ENCODE measurements at places on chromosomes 11 and 22.

GRCh38 chr22:16957781-16958180 is 50.2 kb downstream of the GAB4 start:
- no peak for DNase-seq

GRCh38 chr11:100356035-100356434 is 331.1 kb upstream of the ARHGAP42 start:
- DNase-seq: no peak

- no peak for DNase-seq
Observed at GRCh38 chr11:33733980-33734379, 2.2 kb downstream of the CD59 start.

DNA sequence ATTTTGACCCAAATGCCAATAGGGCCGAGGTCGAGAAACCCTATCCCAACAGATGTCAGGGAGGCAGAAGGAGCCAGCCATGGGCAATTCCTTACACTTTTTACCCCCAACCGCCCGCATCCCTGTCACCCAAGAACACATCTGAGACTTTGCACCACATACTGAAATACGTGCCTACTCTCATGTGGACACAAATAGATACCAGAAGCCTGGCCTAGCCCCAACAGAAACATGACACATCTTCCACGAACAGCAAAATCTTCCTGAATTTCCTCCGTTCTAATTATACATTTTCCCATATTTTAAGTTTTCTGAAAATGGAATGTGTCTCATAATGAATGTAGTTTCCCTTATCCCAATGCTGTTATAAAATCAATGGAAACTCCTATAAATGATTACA is 64.7 kb downstream of the SLC1A2 start:
- no peak for DNase-seq

All from renal pelvis (tissue), 12 donors.